ENCODE measurements at places on chromosomes 1 and 21.

GRCh38 chr1:221002601-221003000, 123.4 kb downstream of the HLX start:
- DNase-seq, result no peak

DNA sequence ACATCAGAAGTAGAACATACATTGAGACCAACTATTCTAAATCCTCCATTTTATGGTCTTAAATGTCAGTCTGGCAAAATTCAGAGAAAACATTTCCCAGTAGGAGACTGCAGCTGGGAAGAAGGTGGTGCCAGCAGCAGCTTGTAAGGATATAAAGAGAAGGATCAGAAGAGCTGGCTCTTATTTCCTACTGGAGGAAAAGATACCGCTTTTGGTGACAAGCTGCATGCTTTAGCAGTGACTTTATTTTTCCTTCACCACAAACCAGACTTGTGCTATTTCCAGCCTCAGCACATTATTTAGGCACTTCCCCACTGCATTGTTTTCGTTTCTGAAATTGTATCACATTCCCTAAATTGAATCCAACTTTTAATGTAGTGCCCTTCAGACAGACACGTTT, 28.4 kb downstream of the RNF11 start:
- no peak for DNase-seq

- DNase-seq, result no peak
These were observed 317.1 kb downstream of the DPYD start for GRCh38 chr1:97603776-97604175.

- no peak for DNase-seq
These were observed 12.0 kb upstream of the BGLAP start for GRCh38 chr1:156229809-156230472.

- DNase-seq, result no peak
These were observed 13.6 kb downstream of the GBP1 start for GRCh38 chr1:89051300-89051954.
